ENCODE measurements at places on chromosomes 7 and 10. TPM values are rescaled to one million over a fixed set of nuclear protein-coding genes. Genes with fewer than 3 reads are reported as not detected.

GRCh38 chr7:98229991-98230745 is 18.9 kb downstream of the BHLHA15 start:
- no peaks in the 10 kb centered on the region for H3K36me3 ChIP-seq
- H3K27ac ChIP-seq: no peak overlapping the region
- H3K4me1 ChIP-seq: peaks cover 6% of the 10 kb centered on the region
- H3K4me3 ChIP-seq: no peak overlapping the region
- no peaks in the 10 kb centered on the region for H3K27me3 ChIP-seq

Gene C1QL3
- total RNA-seq: not detected

Gene HECW1
- total RNA-seq: 10.3 TPM

Gene ACSM6
- not detected for total RNA-seq

Gene GNGT1
- not detected for total RNA-seq

Gene TEX47
- 1.8 TPM for total RNA-seq

DNA sequence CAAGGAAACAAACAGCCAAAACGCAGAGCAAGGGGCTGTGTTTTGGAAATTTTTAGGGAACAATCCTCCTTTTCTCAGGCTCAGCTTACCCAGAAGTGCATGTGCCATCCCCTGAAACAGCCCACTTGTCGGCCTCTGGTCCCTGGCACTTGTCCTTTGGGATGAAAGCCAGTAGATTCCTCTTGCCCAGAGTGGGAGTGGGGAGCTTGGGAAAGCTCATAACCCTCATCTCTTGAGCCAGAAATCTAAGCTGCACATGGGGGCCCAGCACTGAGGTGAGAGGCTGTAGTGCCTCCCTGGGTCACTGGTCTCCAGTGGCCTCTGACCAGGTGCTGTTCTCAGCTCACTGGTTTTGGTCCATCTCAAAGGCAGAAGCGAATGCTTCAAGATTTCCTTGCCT is 150.3 kb downstream of the RNF216 start:
- H3K27ac ChIP-seq: no peak overlapping the region
- DNase-seq: no peak
- no peak overlapping the region for H3K4me3 ChIP-seq
- no peaks in the 10 kb centered on the region for H3K27me3 ChIP-seq
- H3K4me1 ChIP-seq: peaks cover 5% of the 10 kb centered on the region

DNA sequence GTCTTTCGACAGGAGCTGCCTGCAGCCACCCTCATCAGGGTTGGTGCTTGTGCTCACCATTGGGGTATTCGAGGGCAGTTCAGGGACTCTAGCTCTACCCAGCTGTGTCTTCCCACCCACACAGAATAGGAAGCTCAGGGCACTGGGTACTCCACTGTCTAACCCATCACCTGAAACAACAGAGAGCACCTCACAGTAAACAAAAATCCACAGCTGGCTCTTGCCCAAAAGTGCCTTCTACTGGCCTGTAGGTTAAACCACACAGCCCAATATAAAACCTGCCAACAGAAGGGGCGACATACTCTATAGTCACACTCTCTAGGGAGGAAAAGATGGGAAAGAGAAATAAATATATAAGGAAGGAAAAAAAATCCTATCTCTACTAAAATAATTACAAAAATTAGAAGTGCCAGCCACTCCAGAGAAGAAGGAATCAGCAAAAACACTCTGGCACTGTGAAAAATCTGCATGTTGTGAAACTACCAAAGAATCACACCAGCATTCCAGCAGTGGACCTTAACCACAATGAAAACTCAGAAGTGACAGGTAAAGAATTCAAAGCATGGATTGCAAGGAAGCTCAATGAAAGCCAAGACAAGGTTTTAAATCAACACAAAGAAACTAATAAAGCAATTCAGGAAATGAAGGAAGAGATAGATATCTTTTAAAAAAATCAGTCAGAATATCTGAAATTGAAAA is 110.0 kb downstream of the HGF start:
- H3K27me3 ChIP-seq: no peaks in the 10 kb centered on the region
- no peaks in the 10 kb centered on the region for H3K36me3 ChIP-seq
- no peak for DNase-seq
- H3K4me1 ChIP-seq: no peaks in the 10 kb centered on the region
- no peak overlapping the region for H3K27ac ChIP-seq

DNA sequence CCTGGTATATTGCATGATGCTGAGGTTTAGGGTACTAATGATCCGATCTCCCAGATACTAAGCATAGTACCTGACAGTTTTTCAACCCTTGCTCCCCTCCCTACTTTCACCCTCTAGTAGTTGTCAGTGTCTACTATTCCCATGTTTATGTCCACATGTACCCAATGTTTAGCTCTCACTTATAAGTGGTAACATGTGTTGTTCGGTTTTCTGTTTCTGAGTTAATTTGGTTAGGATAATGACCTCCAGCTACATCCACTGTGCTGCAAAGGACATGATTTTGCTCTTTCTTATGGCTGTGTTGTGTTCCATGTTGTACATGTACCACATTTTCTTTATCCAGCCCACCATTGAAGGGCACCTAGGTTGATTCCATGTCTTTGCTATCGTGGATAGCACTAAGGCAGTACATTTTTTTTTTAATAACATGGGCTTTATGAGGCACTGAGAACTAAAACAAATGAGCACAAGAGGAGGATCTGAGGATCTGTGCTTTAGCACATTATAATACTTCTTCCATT is 28.1 kb downstream of the ITGB8 start:
- H3K27ac ChIP-seq: no peak overlapping the region
- no peaks in the 10 kb centered on the region for H3K4me1 ChIP-seq
- no peak for DNase-seq
- no peaks in the 10 kb centered on the region for H3K27me3 ChIP-seq
- no peaks in the 10 kb centered on the region for H3K36me3 ChIP-seq

Gene SLC26A5
- 3.9 TPM for total RNA-seq

DNA sequence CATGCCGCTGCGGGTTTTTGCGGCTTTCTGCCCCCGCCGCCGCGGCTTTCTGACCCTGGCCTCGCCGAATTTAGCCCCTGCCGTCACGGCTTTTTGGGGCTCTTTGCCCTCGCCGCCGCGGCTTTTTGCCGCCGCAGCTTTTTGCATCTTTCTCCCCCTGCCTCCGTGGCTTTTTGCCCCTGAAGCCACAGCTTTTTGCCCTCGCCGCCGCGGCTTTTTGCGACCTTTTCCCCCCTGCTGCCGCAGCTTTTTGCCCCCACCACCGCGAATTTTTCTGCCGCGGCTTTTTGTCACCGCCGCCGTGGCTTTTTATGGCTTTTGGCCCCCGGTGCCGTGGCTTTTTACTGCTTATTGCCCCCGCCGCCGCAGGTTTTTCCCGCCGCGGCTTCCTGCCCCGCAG is 636.5 kb downstream of the ZNF716 start:
- H3K27ac ChIP-seq: no peak overlapping the region
- DNase-seq: no peak
- no peak overlapping the region for H3K4me3 ChIP-seq
- no peaks in the 10 kb centered on the region for H3K27me3 ChIP-seq
- H3K4me1 ChIP-seq: no peaks in the 10 kb centered on the region

GRCh38 chr10:72173262-72173618 is 42.6 kb upstream of the ANAPC16 start:
- H3K4me3 ChIP-seq: no peak overlapping the region
- DNase-seq: no peak
- no peaks in the 10 kb centered on the region for H3K4me1 ChIP-seq
- no peak overlapping the region for H3K27ac ChIP-seq
- H3K27me3 ChIP-seq: no peaks in the 10 kb centered on the region

- H3K27ac ChIP-seq: no peak overlapping the region
- H3K4me3 ChIP-seq: no peak overlapping the region
- no peaks in the 10 kb centered on the region for H3K36me3 ChIP-seq
- no peak for DNase-seq
- no peaks in the 10 kb centered on the region for H3K4me1 ChIP-seq
These were observed 162.3 kb downstream of the GFRA1 start for GRCh38 chr10:116110736-116111135.

- no peak for DNase-seq
- no peak overlapping the region for H3K4me3 ChIP-seq
- no peaks in the 10 kb centered on the region for H3K36me3 ChIP-seq
These were observed 166.7 kb upstream of the INHBA start for GRCh38 chr7:41869596-41869995.

Gene MACROH2A2
- 23.1 TPM for total RNA-seq

Gene TWIST1
- 1.6 TPM for total RNA-seq

DNA sequence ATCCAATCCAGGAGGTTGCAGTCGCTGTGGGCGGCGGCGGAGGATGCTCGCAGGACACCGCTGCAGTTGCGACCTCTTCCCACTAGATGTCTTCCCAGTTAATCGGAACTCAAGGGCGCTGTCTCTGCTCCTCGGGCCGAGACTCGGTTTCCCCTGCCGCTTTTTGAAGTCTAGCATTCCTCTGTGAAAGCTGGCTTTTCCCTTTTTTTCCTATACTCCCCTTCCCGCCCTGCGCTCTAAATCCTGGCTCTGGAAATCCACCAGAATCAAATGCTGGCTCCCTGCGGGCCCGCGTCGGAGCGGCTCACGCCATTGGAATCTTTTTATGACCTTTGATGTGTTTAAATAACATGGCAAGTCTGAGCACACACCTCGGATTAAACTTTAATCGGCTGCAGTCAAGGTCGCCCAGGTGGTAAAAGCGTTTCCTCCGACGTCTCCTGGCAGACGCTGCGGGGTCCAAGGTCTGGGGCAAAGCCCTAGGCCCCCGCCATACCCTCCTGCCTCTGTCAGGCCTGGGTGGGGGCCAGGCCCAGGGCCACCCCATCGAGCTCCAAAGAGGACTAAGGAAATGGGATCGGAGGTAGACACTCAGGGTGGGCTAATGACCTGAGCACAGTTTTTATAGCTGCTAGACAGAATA is 10.7 kb upstream of the HOXA13 start:
- peaks cover 8% of the 10 kb centered on the region for H3K4me1 ChIP-seq
- H3K36me3 ChIP-seq: no peaks in the 10 kb centered on the region
- H3K27me3 ChIP-seq: no peaks in the 10 kb centered on the region
- H3K4me3 ChIP-seq: peak overlapping the region; percentile 26
- peak overlapping the region; percentile 34 for H3K27ac ChIP-seq
- DNase-seq: peak; percentile 64

Gene FAM25C
- total RNA-seq: not detected

Gene PRKG1
- 9.0 TPM for total RNA-seq

Gene DPP6
- total RNA-seq: 38.7 TPM

Gene EBLN1
- total RNA-seq: not detected

DNA sequence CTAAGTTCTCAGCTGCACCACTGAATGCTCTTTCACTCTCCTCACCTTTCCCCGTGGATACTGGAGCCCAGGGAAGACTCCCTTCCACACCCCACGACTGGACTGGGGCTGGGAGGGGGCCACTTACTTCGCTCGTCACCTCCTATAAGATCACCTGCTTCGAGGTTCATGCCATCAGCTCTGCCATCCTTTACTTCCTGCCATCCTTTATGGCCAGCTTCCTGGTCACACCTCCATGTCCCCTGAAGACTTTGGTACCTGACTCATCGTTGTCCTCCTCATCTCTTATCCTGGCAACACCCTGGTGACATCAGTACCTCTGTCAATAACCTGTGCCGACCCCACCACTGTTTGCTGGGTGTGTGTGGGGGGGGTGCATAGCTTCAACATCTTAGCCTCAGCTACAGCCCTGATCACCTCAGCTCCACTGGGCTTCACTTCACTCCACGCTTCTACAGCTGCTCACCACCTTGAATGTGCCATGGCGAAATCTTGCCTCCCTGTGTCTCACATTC is 8.7 kb upstream of the VDAC2 start:
- H3K4me3 ChIP-seq: no peak overlapping the region
- no peaks in the 10 kb centered on the region for H3K27me3 ChIP-seq
- no peaks in the 10 kb centered on the region for H3K36me3 ChIP-seq
- DNase-seq: no peak
- no peak overlapping the region for H3K27ac ChIP-seq

GRCh38 chr7:24858108-24858977 is 101.1 kb upstream of the GSDME start:
- no peaks in the 10 kb centered on the region for H3K4me1 ChIP-seq
- DNase-seq: no peak
- H3K4me3 ChIP-seq: no peak overlapping the region
- no peak overlapping the region for H3K27ac ChIP-seq

Gene ZP3
- total RNA-seq: 0.80 TPM

Gene TRIM50
- not detected for total RNA-seq

DNA sequence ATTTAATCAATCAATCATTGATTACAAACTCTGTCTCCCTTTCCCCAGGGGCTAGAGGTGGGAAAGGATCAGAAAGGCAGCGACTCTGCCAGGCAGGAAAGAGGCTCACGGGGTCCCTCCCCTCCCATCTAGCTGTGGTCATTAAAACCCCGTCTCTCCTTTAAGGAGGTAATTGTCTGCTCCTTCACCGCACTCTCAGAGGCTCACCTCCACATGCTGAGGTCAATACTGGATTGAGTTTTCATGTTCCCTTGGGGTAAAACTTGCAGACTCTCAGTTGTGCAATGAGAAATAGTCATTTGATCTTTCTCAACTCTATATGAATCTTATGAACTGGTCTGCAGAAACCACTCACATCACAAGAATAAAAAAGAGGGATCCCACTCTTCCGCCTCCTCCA is 368.8 kb downstream of the ADRA2A start:
- H3K4me3 ChIP-seq: no peak overlapping the region
- H3K36me3 ChIP-seq: no peaks in the 10 kb centered on the region
- no peaks in the 10 kb centered on the region for H3K4me1 ChIP-seq
- no peaks in the 10 kb centered on the region for H3K27me3 ChIP-seq
- H3K27ac ChIP-seq: no peak overlapping the region

GRCh38 chr7:106885652-106886051 is 20.6 kb downstream of the PIK3CG start:
- H3K4me1 ChIP-seq: no peaks in the 10 kb centered on the region
- peaks cover 3% of the 10 kb centered on the region for H3K27me3 ChIP-seq
- H3K27ac ChIP-seq: no peak overlapping the region
- no peak for DNase-seq
- H3K4me3 ChIP-seq: no peak overlapping the region

Gene LIPJ
- total RNA-seq: 0.09 TPM

Gene STEAP1B
- total RNA-seq: not detected

DNA sequence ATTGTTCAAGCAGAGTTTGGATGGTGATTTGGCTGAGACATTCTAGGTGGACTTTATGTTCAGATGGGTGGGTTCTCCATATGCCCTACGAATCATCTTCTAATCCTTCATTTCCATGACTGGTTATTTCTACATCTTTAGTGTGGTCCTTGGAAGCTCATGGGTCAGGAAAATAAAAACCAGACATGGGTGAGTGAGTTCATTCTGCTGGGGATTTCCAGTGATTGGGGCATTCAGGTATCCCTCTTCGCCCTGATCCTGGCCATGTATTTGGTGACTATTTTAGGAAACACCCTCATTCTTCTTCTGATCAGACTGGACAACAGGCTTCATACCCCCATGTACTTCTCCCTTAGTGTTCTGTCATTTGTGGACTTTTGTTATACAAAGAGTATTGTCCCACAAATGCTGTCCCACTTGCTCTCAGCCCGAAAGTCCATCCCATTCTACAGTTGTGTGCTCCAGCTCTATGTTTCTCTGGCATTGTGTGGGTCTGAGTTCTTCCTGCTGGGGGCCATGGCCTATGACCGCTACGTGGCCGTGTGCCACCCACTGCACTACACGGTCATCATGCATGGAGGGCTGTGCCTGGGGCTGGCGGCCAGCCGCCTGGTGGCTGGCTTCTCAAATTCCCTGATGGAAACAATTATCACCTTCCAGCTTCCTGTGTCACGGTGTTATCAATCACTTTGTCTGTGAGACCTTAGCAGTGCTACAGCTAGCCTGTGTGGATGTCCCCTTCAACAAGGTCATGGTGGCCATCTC is 19.2 kb upstream of the OR6B1 start:
- DNase-seq: no peak
- no peak overlapping the region for H3K4me3 ChIP-seq
- H3K36me3 ChIP-seq: no peaks in the 10 kb centered on the region

All from prostate gland (tissue), 2 donors.